ENCODE measurements at places on chromosomes 11 and 22.
A peak's percentile ranks its signal among the peaks of the same experiment; 100 is the strongest.

DNA sequence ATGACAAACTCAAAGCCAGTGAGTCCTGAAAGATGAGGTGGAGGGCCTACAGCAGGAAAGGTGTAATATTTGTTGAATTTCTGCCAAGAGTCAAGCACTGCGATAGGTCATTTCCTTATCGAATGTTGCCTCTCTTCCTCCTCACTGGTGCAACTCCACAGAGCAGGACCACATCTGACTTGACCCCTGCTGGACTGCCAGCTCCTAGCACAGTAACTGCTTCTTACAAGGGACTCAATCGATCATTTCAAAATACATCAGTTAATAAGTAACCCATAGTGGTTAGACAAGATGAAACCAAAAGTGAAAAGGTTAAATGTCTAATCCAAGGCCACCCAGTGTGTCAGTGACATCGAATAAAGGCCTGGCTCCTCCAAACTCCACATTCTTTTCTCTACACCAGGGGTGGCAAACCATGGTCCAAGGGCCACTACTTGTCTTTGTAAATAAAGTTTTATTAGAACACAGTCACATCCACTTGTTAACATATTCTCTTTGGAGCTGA lies 98.5 kb upstream of the CSNK2A3 start:
- no peak for DNase-seq

DNA sequence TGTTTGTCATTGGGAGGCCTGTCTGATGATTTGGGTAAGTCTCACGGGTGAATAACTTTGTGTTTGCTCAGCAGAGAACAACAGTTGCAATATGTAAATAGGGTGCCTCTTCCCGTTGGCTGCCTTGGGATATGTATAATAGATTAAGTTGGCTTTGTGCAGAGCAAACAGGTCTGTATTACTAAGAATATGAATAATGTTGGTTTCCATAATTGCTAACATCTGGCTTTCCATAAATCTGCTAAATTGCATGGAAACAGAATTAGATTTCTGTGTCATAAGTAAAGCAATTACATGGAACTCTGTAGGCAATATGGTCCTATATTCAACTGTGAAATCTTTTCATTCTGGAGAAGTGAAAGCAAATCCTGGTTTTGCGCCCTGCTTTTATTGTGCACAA lies 636.0 kb upstream of the ANO5 start:
- no peak for DNase-seq

DNA sequence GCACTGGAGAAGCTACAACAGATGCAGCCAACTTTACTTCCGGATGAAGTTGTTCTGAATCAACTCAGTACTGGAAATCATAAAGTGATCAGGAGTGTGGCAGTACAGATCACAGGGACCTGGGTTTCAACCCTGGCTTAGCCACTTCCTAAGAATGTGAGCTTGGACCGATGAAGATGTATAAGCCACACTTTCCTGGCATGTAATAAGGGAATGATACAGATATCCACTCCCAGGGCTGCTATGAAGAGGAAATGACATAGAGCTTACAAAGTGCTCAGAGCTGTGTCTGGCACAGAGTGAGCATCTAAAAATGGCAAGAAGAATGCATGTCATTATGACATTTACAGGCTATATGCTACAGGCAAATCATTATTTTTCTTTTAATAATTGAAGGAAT lies 378.7 kb downstream of the NTM start:
- DNase-seq = no peak

DNA sequence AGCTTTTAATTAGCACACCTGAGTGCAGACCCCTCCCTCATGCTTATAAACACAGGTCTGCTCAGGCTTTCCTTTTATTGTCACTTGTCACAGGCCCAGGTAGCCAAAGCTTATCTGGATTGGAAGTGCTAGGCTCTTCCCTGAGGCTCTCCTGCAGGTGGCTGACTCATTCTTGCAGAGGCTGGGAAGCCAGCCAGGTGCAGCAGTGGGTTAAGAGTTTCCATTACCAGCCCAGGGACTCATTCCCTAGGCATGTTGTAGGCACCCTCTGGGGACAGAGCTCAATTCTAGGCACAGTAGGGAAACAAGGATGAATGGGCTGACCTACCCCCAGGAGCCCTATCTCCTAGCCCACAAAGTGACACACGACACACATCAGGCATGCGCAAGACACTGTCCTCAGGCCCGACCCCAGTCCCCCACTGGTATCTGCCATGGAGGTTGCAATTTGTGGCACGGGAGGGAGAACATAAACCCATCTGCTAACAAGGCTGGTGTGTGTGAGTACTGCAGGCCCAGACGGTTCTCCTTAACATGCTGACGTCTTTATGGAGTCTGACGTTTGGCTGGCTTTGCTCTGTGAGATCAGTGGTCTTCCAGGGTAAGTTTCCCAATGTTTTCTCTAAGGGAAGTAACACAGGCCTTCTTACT lies 94.2 kb downstream of the ABTB2 start:
- DNase-seq = peak; percentile 84

GRCh38 chr11:67268081-67268961 lies 2.0 kb downstream of the GRK2 start:
- peak; percentile 47 for DNase-seq

DNA sequence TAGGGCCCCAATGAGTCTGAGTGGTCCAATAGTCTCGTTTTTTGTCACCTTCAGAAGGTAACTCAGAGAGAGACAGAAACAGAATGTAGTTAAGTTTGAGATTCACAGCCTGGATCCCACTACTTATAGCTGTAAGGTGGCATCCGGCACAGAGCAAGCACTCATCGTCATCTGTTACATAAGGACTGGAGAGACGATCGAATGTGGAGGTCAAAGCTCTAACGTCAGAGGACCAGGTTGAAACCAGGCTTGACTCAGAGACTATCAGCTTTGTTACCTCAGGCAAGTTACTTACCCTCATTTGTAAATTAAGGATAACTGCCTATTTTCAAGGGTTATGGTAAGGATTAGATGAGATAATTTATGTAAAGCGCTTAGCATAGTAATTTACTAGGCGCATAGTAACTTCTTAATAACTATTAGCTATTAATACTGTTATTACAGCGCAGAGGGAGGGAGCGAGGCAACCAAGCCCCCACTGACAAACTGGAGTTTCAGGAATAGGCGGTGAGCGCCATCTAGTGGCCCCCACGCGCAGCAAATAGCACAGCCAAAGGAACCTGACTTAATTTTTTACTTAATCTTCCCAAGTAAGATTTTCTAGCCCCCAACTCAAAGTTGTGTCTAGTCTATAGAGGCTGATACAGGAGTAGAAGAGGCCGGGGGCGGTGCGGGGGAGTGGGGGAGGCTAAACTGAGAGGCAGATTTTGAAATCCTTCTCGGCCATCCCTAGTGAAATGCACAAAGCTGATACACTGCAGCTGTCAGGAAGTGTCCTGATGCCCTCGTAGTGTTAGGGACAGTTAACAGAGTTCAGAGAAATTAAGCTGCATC lies 29.0 kb upstream of the API5 start:
- peak; percentile 70 for DNase-seq

GRCh38 chr22:17938484-17938924 lies 85.9 kb downstream of the MICAL3 start:
- DNase-seq = no peak

DNA sequence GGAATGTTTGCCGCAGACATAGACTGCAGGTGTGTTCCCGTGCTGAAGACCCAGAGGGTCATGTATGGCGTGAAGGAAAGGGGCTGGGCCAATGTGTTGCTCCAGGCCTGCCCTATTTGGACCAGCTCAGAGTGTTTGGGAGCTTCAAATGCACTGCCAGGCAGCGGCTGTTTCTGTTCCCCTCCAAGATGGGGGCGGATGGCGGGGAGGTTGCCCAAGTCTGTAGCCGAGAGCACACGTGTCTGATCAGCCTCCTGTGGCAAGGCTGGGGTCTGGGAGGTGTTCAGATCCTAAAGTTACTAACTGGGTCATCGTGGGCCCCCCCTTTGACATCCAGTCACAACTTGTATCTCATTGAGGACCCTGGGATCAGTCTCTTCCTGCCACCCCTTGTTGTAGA lies 45.5 kb downstream of the CACNA1I start:
- no peak for DNase-seq

- DNase-seq = no peak
Observed at GRCh38 chr11:41042688-41043087, 416.8 kb downstream of the LRRC4C start.

GRCh38 chr22:32476281-32477195 lies 1.9 kb downstream of the FBXO7 start:
- peak; percentile 21 for DNase-seq

DNA sequence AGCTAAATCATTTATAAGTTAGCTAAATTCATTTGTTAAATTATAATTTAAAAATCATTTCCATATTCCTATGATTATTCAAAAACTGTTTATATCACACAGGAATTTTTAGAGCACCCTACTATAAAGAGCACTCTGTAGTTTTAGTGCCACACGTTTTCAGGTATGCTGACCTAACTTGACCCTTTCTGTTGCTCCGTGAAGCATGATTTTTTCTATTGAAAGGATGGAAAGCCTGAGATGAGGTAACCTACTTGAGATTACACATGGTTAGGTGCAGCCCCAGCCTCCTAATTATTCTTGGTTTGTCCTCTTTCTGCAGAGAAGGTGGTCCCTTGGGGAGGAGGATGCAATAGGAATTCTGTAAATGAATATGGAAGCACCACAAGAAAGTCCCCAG lies 72.6 kb downstream of the PPFIBP2 start:
- no peak for DNase-seq

- DNase-seq = no peak
Observed at GRCh38 chr11:15276621-15277020, 161.9 kb downstream of the INSC start.

GRCh38 chr11:58912124-58912523 lies 27.2 kb upstream of the GLYATL1 start:
- no peak for DNase-seq

GRCh38 chr11:75513250-75513649 lies 12.5 kb downstream of the GDPD5 start:
- no peak for DNase-seq

DNA sequence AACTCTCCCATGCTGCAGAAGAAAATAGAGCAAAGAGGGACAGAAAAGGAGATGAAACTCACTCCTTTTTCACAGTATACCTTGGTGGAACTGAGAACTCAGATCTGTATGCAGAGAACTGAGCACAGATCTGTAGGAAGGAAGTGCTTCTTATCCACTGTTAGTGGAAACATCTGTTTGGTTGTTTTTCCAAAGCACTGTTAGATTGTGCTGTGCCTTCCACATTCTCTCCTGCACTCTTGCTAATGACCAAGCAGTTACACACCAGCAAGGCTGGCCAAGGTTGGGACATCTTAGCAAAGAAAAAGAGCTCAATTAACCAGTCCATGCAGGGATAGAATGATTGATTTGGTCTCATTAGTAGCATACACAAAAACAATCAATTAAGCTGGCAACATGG lies 20.1 kb upstream of the SIK2 start:
- DNase-seq = no peak

GRCh38 chr11:109939166-109939810 lies 153.9 kb upstream of the ZC3H12C start:
- DNase-seq = no peak

DNA sequence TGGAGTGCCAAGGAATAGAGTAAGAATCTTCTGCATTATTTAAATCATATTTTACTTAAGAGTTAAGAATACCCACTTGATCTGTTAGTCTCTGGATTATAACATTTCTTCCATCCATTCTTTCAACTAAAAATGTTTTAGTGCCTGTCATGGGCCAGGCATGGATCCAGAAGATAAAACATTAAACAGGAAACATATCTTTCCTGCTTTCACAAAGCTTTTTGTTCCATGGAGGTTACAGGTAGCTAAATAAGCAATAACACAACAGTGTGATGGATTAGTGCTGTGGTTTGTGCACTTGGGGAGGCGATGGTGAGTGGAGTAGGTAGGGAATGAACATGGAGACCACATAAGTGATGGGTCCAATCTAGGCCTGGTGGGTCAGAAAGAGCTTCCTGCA lies 258.5 kb downstream of the DDX10 start:
- DNase-seq = peak; percentile 12

- no peak for DNase-seq
Observed at GRCh38 chr22:19598054-19598855, 74.0 kb upstream of the CLDN5 start.

DNA sequence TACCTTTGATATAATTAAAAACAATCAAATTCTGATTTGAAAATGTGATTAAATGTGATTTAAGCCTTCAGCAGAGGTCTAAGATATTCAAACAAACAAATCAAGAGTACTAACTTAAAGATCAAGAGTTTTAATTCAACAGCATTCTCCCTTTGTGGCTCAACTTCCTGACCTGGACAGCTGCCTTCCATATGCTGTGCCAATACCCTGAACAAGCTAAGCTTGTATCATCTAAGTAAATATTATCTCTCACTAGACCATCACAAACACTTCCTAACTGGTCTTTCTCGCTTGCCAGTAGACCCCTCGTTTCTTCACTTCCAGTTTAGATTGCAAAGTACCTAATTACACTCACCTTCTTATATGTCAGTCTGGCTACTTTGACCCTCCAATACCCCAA lies 35.9 kb upstream of the P4HA3 start:
- DNase-seq = no peak

DNA sequence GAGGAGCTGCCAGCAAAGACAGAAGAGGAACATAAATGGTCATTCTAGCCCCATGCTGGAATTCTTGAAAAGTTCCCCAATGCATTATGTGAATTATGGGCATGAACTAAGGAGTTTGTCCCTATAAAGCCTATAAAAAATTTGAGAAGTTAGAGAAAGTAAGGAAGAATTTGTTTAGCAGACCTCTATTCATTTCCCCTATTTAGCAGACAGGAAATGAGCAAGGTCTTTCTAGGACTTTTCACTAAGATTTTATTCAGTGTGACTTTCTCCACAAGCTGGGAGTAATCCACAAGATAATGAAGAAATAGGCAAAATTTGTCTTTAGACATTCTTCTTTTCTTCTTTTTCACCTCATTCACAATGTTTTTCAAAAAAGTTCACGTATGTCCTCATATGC lies 20.0 kb downstream of the PRRG4 start:
- no peak for DNase-seq

DNA sequence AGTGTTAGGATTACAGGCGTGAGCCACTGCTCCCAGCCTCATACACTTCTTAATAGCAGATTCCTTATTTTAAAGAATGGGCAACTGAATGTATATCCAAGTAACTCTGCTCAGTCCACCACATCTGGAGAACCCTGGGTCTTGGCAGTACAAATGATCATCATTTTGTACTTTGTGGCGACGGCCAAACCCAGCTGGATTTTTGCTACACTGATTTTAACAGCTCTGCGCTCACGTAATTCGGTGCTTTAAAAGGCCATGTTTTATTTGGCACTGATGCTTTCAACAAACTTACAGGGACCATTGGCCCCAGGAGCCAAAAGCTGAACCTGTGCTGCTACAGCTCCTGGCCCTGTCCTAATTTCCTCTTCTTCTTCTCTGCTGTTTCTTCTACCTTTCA lies 60.8 kb upstream of the PDE3B start:
- DNase-seq = no peak

- no peak for DNase-seq
Observed at GRCh38 chr11:108324587-108324986, 101.7 kb downstream of the ATM start.

DNA sequence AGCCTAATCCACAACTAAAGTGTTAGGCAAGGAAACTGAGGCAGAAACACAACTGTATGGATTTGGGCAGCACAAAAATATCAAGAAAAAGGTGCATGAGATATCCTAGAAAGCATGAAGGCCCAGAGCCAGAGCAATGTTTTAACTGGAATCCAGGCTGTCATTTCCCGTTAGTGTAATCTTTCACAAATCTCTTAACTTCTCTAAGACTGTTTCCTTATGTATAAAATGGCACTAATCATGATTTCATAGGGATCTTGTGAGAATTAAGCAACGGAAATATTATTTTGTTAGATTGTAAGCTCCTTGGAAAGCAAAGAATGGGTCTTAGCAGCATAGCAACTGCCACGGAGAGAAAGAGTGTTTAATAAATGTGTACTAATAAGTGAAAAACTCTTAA lies 14.7 kb upstream of the SYTL2 start:
- no peak for DNase-seq

All from stomach (tissue), 19 donors.